ENCODE measurements at places on chromosomes 1 and 21.

DNA sequence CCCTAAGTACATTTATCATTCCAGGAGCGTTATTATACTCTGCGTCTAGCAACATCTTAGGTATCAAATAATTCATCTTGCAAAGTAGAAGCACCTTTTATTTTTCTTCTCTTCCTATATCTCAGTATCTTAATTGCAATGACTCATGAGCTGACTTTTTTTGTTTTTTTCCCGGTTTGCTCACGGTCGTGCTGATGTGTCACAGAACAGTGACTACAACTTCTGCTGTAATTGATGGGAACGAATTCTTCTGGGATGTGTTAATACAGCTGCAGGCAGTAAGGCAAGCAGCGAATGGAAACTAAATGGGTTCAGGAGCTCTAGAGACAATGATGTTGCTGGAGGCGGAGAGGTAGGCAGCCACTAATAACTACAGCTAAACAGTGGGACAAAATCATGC, 89.8 kb upstream of the TMPRSS15 start:
- no peak overlapping the region for H3K27ac ChIP-seq
- no peaks in the 10 kb centered on the region for H3K36me3 ChIP-seq
- H3K4me1 ChIP-seq, result no peaks in the 10 kb centered on the region
- no peaks in the 10 kb centered on the region for H3K27me3 ChIP-seq
- no peak overlapping the region for H3K4me3 ChIP-seq
- no peak for DNase-seq

DNA sequence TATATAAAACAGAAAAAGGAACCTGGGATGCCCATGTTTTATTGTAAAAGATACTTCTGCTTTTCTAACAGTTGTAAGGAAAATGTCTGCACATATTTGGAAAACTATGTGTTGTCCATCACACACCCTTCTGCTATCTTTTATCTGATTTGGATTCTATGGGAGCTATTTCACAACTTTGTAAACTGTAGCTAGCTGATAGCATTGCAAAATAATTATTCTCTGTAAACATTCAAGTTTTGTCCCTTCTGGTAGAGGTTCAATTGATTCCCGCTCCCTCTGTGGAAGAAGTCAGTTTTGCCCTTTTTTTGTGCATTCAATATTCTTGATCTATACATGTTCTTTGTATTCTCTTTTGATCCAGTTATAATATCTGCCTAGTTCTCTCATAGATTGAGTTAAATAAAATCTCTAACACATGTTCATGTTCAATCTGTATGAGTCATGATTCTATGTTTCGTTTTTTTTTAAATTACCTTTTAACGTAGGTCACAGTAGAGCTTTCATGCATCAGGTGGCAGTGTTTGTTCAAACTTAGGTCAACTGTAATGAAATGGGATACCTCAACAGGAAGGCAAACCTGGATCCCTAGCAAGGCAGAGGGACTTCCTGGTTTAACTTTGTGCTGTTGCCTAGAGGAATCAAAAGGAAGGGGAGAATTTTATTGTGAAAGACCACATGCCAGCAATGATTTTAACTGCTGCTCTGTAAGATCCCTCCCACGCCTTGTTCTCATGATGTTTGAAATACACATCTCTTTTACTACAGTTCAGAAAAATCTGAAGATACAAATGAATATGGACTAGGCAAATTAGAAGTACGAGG, 26.0 kb upstream of the BCL9 start:
- H3K4me3 ChIP-seq, result no peak overlapping the region
- H3K27me3 ChIP-seq, result no peaks in the 10 kb centered on the region
- H3K27ac ChIP-seq, result no peak overlapping the region
- H3K4me1 ChIP-seq, result peaks cover 15% of the 10 kb centered on the region
- peak; percentile 70 for DNase-seq

DNA sequence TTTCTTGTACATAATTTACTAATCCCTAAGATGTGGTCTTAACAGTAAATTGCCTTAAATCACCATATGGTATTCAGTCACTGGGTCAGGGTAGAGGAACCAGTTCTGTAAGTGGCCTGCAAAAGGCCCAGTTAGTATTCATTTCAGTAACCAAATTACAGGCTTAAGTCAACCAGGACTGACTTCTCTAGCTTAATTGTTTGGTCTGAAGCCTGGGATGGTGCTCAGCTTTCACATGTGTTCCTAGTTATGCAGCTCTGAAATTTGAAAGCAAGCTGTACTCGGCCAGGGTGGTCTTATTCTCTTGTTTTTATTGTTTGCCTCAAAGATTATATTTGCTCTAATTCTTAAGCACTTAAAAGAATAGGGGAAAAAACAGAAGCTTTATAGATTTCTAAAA, 144.6 kb downstream of the MAGI3 start:
- H3K36me3 ChIP-seq, result no peaks in the 10 kb centered on the region
- H3K27ac ChIP-seq, result no peak overlapping the region
- no peaks in the 10 kb centered on the region for H3K27me3 ChIP-seq

DNA sequence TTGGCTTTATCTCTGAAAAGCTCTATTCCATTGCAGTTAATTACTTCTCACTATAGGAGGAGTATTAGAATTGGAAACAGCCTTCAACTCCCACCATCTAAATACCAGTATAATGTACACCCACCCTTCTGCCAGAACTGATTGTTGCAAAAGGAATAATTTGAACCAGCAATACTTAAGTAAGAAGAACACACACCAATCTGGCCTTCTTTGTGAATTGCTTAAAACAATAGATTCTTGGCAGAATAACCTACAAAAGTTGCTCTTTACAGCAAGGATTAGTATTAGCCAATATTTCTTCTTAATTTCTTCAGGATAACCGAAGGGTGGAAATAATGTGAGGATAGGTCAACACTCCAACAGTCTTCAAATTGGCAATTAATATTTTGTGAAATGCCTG, 54.9 kb upstream of the ADAMTS5 start:
- peak; percentile 11 for DNase-seq
- H3K27ac ChIP-seq, result no peak overlapping the region
- no peaks in the 10 kb centered on the region for H3K4me1 ChIP-seq
- H3K36me3 ChIP-seq, result no peaks in the 10 kb centered on the region
- H3K27me3 ChIP-seq, result no peaks in the 10 kb centered on the region
- no peak overlapping the region for H3K4me3 ChIP-seq

GRCh38 chr1:17094664-17095063, 24.6 kb downstream of the PADI2 start:
- no peaks in the 10 kb centered on the region for H3K36me3 ChIP-seq
- H3K4me3 ChIP-seq, result no peak overlapping the region
- H3K27ac ChIP-seq, result no peak overlapping the region
- H3K4me1 ChIP-seq, result no peaks in the 10 kb centered on the region
- DNase-seq, result no peak

DNA sequence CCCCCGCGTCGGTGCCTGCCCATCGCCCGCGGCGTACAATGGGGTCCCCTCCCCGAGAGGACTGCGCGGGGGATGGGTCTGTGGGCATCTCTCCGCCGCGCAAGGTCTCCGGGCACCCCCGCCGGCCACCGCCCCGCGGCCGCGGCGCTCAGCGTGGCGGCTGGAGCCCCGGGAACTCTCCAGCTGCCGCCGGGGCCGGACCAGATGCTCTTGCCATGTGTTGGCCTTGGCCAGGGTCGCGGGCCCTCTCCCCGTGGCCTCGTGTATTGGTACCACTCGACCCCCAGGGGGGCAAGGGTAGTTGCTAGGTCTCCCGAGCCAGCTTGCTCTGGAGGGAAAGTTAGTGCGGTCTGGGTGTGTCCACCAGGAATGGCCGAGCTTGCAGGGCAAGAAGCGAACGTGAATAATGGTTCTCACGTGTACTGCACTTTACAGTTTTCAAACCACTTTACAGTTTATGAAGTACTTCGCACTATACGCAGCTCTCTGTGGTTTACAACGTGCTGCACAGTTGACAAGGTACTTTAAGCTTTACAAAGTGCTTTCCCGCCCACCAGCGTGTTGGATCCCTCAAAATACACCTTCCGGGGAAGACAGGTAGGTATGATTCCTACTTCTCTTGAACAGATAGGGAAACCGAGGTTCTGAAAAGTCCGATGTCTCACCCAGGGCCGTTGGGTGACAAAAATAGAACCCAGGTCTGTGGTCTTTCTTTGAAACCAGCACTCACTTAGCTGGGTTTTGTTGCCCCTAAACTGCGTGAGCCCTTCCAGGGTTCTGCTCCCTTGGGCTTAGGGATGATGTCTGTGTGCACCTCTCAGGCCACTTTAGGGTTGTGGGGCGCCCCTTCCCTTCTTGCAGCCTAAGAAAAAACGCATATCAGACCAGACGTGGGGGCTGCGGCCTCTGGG, 1.2 kb downstream of the EPHB2 start:
- peaks cover 3% of the 10 kb centered on the region for H3K36me3 ChIP-seq
- no peak overlapping the region for H3K27ac ChIP-seq
- H3K4me1 ChIP-seq, result peaks cover 15% of the 10 kb centered on the region
- no peak overlapping the region for H3K4me3 ChIP-seq
- H3K27me3 ChIP-seq, result no peaks in the 10 kb centered on the region
- DNase-seq, result peak; percentile 26

- H3K27ac ChIP-seq, result no peak overlapping the region
- H3K27me3 ChIP-seq, result no peaks in the 10 kb centered on the region
- no peak for DNase-seq
- H3K4me3 ChIP-seq, result no peak overlapping the region
Measured at GRCh38 chr1:206421616-206422340, 48.5 kb upstream of the IKBKE start.

- H3K4me3 ChIP-seq, result no peak overlapping the region
- H3K36me3 ChIP-seq, result no peaks in the 10 kb centered on the region
- H3K27me3 ChIP-seq, result no peaks in the 10 kb centered on the region
- DNase-seq, result no peak
Measured at GRCh38 chr1:182297335-182297734, 94.3 kb downstream of the GLUL start.

DNA sequence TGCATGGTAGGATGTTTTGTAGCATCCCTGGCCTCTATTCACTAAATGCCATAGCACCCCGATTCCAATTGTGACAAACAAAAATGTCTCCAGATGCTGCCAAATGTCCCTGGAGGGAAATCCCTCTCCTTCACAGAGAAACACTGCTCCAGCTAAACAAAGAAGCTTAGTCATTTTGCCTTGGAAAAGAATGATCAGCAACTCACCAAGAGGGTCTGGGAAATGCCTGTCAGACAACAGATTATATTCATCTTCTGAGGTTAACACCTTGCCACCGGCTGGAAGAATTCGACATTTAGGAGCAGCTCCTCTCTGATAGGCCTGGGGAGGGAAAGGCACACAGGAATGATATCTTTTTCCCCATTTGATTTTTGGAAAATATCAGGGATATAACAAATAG, 84.4 kb downstream of the NIBAN1 start:
- no peaks in the 10 kb centered on the region for H3K36me3 ChIP-seq
- H3K4me3 ChIP-seq, result no peak overlapping the region
- no peak overlapping the region for H3K27ac ChIP-seq
- DNase-seq, result no peak
- no peaks in the 10 kb centered on the region for H3K4me1 ChIP-seq

- no peak for DNase-seq
- no peak overlapping the region for H3K4me3 ChIP-seq
- H3K36me3 ChIP-seq, result peaks cover 3% of the 10 kb centered on the region
- no peak overlapping the region for H3K27ac ChIP-seq
- H3K4me1 ChIP-seq, result no peaks in the 10 kb centered on the region
Measured at GRCh38 chr1:51442198-51442597, 76.9 kb downstream of the EPS15 start.

- no peaks in the 10 kb centered on the region for H3K36me3 ChIP-seq
- H3K27me3 ChIP-seq, result no peaks in the 10 kb centered on the region
- no peak for DNase-seq
- no peaks in the 10 kb centered on the region for H3K4me1 ChIP-seq
Measured at GRCh38 chr1:170424346-170424745, 107.6 kb upstream of the GORAB start.

- H3K36me3 ChIP-seq, result no peaks in the 10 kb centered on the region
- H3K27ac ChIP-seq, result peak overlapping the region; percentile 49
- peaks cover 14% of the 10 kb centered on the region for H3K4me1 ChIP-seq
- DNase-seq, result peak; percentile 96
- no peaks in the 10 kb centered on the region for H3K27me3 ChIP-seq
Measured at GRCh38 chr1:175200678-175201521, 8.3 kb upstream of the KIAA0040 start.

DNA sequence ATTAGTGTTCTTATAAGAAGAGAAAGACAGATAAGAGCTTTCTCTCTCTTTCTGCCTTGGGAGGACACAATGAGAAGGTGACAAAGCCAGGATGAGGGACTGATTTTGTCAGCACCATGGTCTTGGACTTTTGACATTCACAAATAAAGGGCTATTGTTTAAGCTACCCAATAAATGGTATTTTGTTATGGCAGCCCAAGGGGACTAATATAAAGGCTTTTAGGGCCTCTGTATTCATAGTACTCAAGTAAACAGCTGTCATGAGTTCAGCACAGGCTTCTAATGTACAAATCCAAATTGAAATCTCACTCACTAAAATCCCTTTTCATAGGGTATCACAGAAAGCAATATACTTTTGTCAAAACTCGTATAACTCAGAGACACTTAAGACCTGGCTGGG, 242.7 kb downstream of the FAF1 start:
- DNase-seq, result no peak
- no peaks in the 10 kb centered on the region for H3K4me1 ChIP-seq
- no peaks in the 10 kb centered on the region for H3K36me3 ChIP-seq
- H3K4me3 ChIP-seq, result no peak overlapping the region

GRCh38 chr21:15004721-15005370, 60.0 kb downstream of the NRIP1 start:
- peaks cover 3% of the 10 kb centered on the region for H3K36me3 ChIP-seq
- DNase-seq, result no peak
- peak overlapping the region; percentile 40 for H3K27ac ChIP-seq
- H3K4me1 ChIP-seq, result peaks cover 2% of the 10 kb centered on the region
- H3K4me3 ChIP-seq, result no peak overlapping the region

DNA sequence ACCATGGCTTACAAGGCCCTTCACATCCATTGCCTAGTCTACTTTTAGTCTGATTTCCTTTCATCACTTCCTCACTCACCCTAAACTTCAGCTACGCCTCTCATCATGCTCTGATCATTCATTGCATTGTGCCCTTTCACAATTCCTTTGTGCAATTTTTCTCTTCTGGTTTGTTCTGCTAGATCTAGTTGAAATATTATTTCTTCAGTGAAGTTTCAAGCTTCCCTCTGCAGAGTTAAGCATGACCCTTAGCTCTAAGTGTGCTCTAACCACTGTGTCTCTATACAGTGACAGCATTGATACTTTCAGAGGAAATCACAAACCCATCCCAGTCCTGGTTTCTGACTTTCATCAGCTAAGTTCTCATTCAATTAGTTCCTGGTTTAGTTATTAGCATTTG, 166.1 kb downstream of the PLA2G4A start:
- H3K27me3 ChIP-seq, result no peaks in the 10 kb centered on the region
- no peak overlapping the region for H3K27ac ChIP-seq
- DNase-seq, result no peak

- DNase-seq, result no peak
- H3K27me3 ChIP-seq, result no peaks in the 10 kb centered on the region
- H3K27ac ChIP-seq, result no peak overlapping the region
- no peak overlapping the region for H3K4me3 ChIP-seq
- H3K4me1 ChIP-seq, result peaks cover 37% of the 10 kb centered on the region
Measured at GRCh38 chr21:31725202-31725839, 6.6 kb downstream of the SCAF4 start.
